Stimulated activated CD8-positive, alpha-beta memory T cell treated with anti-CD3 and anti-CD28 coated beads, Interleukin-7, amount 100 ng/mL, for 4 hours (primary cell): ENCODE measurements at places on chromosomes 16 and 17.

DNA sequence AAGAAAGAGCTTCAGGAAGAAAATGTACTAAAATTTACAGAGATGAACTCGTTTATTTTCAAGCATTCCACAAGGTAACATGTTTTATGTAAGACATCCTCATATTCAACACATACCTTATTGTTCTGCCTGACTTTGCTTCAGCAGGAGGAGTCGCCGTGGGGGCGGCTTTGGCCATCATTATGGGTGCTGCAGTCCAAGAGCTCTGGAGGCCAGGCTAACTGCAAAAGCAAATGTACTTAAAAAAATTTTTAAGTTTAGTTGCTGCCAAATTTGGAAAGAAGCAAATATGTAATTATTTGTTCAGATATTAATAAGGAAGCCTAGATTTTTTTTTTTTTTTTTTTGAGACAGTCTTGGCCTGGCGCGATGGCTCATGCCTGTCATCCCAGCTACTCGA is 4.1 kb upstream of the SPG7 start:
- DNase-seq, result no peak

GRCh38 chr17:12995106-12995895 is 22.5 kb downstream of the ELAC2 start:
- DNase-seq, result no peak

DNA sequence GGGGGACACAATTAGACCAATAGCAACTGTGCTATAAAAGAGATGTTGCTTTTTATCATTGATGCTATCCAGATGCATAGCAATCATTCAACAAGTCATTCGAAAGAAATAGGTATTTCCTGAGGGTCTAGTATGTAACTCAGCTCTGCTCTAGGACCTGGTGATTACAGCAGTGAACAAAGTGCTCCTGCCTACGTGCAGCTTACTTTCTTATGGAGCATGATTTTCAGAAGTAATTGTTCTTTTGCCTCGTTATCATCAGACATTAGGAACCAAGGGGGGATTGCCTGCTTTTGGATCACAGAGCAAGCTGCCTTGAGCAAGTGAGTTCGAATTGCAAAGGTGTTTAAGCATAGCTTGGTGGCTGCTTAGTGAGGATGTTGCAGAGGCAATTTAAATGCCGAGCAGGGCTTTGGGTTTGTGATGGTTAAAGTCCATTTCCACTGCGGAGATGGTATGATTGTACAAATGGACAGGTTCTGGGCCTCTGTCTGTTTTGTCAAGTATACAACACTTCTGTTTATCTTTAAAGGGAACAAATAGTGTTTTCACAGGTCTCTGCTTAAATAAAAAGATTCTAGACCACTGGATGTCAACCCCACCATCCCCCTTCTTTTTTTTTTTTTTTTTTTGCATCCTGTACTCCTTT is 41.5 kb downstream of the WWOX start:
- DNase-seq, result no peak

GRCh38 chr16:17643935-17644334 is 173.2 kb upstream of the XYLT1 start:
- no peak for DNase-seq

GRCh38 chr17:14935139-14935841 is 329.8 kb downstream of the PMP22 start:
- DNase-seq, result no peak

- no peak for DNase-seq
These were observed 44.2 kb upstream of the NDRG4 start for GRCh38 chr16:58455750-58456149.
